ENCODE measurements at places on chromosomes 4 and X.

- DNase-seq, result no peak
Measured at GRCh38 chr4:87978681-87979080, 3.2 kb downstream of the SPP1 start.

- no peak for DNase-seq
Measured at GRCh38 chrX:10416424-10416823, 204.0 kb downstream of the MID1 start.

DNA sequence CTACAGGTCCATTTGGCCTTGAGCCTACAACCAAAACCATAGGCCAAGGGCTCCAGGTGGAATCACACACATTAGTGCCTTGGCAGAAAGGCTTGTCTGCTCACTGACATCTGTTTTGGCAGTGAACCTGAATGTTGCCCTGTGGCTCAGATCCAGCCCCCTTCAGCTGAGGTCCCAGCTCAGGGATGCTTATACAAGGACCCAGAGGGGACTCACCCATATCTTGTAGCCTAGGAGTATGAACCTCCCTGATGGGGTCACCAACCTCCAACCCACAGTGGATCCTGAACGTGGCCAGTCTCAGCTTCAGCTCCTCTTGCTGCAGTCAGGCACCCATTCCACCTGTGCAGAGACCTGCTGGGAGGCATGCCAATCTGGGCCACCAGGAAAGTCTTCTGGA is 50.8 kb upstream of the HMX1 start:
- DNase-seq, result no peak

DNA sequence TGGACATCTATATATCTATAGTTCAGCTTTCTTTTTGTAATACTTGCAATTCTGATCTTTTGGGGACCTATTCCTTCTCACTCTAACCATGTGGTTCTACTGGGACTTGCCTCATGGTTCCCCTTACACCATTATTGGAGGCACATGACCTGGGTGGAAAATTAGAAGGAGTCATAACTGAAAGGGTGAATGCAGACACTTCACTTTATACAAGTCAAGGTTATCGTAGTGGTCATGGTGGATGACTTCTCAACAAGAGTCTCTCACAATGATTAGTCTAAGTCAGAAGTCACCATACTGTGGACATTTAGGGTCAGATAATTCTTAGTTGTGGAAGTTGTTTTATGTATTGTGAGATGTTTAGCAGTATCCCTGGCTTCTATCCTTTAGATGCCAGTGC is 10.5 kb upstream of the EIF4E start:
- DNase-seq, result no peak

GRCh38 chr4:153318696-153319320 is 25.7 kb upstream of the MND1 start:
- DNase-seq, result no peak

DNA sequence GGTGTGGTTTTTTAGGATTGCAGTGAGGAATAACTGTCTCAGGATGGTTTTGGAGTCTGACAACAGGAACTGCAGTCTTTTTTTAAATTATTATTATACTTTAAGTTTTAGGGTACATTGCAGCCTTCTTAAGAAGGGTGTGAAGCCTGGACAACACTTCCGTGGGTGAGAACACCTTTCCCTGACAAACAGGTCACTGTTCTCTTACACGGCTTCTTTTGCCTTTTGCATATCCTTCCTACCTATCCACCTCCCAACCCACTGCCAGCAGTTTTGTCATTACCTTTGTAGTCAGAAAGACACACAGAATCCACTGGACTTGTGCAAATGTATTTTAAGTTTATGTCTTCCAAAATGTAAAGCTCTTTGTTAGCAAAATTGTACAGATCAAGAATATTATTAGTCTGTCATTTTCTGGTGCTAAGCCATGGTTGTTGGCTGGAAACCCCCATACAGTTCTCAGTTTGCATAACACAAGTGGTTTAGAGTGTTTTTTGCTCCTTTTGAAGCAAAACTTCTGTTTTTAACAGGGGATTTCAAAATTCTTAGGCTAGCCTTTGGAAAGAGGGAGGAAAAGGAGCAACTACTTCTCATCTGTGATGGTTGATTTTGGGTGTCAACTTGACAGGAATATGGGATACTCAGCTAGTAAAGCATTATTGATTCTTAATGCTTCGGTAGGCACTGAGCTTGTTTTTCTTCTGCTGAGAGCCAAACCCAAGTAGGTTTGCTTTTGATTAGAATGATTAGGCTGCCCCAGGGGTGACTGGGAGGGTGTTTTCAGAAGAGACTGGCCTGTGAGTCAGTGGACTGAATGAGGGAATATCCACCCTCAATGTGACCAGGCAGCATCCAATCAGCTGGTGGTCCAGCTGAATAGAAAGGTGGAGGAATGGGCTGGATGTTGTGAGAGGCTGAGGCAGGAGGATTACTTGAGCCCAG is 29.4 kb upstream of the KLHL2 start:
- no peak for DNase-seq

DNA sequence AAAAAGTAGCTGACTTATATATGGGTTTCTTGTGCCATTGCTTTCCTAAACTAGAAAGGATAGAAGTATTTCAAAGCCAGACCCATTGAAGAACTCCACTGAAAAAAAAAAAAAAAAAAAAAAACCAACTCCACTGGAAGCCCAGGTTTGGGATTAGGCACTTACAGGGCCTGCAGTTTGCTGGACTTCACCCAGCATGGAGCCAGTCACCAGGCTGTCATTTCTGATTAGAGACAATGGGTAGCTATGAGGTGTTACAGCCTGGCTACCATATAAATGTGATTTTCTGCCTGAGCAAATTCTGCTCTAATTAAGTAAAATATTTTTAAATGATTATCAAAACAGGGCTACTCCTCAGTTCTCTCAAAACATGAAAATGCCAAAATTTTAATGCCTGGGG is 49.5 kb downstream of the HS6ST2 start:
- DNase-seq, result no peak

- DNase-seq, result no peak
Measured at GRCh38 chr4:168743131-168743530, 246.3 kb downstream of the PALLD start.

DNA sequence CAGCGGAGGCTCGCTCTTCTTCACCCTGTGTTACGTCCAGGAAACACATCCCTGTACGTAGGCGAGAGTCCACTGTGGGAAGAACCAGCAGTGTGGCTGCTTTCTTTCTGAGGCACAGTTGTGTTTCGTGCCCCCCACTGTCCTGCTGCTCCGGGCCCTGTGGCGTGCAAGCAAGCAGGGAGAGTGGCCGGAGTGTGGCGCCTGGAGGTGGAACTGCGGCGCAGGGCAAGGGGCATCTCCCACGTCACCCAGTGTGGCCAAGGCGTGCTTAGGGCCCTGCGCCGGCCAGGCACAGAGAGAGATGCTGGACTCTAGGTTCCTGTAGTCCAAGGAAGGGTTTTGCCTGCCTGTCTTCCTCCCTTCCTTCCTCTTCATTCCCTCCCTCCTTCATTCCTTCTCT is 13.3 kb upstream of the PSAPL1 start:
- DNase-seq, result no peak

DNA sequence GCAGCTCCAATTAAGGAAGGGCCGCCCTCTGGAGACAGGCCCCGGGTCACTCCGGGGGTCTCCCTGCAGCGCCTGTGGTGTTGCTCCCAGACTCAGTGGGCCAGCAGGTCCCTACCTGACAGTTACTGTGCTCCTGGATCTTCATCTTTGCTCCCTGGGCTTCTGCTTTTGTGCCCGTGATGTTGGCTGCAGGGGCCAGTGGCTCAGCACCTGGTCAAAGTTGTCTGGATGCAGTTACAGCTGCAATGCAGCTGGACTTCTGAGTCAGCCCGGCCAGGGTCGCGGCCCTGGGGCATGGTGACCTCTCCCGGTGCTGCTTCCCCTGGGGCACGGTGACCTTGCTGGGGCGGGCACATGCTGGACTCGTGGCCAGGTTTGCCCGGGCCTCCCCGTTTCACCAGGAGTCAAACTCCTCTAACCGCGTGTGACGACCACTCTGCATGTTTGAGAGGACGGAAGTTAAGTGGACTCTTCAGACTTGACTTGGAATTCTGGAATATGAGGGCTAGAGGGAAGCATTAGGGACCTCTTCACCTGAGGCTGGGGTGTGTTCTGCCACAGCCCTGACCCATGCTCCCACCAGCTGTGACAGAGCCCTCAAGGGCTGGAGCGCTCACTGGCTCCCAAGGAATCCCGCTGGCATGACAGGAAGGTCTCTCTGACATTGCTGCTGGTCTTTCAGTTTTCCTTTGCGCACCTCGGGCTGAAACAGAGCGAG is 3.7 kb downstream of the CTAG2 start:
- DNase-seq, result no peak

GRCh38 chr4:99893839-99894160 is 427 bp downstream of the LAMTOR3 start:
- no peak for DNase-seq

DNA sequence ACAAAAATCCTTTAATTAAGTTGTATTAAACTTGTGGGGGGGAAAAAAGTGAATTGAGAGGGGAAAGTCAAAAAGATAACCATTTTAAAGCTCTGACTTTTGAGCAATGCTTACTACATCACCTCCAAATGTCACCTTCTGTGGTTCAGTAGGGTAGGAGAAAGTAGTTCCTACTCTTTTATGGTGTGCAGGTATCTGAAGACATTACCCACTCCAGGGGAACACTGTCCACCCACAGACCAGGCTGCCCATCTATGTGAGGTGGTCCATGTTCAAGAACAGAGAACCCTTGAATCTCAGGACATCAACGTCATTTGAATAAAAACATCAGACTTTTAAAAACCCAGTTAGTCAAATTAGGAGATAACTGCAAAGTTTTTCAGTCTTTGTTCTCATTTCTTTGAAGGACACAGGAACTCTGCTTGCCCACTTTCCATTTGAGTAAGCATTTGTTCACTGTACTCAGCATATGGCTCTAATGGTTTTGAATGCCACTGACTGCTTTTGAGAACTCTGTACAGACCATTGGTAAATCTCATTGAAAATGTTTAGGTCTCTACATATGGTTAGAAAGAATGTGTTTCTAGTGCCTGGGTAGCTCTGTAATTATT is 18.4 kb downstream of the NMU start:
- no peak for DNase-seq

DNA sequence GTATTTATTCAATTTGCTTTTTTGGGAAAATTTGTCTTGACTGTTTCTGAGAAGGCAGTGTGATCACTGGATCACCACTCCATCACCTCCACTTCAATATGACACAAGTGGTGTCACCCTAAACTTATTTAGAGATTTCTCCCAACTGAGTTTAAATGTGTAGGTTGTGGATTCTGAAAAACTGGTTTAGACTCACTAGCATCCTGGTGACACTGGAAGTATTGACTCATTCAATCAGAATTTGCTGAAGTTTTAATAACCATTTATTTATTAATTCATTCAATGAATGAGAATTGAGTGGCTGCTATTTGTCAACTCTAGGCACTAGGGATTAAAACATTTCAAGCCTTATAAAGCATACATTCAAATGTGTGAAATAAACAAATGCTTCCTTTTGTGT is 819.1 kb upstream of the EPHA5 start:
- DNase-seq, result no peak
